Retinal pigment epithelial cell (primary cell): ENCODE measurements at places on chromosomes 16 and 17.
A peak's percentile ranks its signal among the peaks of the same experiment; 100 is the strongest.

DNA sequence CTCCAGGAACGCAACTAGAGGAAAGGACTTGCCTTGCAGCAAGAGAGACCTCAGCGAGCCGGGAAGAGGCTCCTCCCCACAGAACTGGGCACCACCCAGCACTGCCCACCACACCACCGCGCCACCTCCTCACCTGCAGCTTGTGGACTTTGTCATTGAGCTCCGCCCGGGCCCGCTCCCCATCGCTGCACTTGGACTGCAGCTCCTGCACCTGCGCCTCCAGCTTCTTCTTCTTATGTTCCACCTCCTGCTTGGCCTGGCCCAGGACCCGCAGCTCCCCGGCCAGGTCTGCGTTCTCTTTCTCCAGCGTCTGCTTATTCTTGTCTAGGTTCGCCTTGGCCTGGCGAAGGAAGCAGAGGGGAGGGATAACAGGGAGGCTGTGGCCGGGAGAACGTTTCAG lies 76.7 kb downstream of the NDE1 start:
- no peak for DNase-seq

DNA sequence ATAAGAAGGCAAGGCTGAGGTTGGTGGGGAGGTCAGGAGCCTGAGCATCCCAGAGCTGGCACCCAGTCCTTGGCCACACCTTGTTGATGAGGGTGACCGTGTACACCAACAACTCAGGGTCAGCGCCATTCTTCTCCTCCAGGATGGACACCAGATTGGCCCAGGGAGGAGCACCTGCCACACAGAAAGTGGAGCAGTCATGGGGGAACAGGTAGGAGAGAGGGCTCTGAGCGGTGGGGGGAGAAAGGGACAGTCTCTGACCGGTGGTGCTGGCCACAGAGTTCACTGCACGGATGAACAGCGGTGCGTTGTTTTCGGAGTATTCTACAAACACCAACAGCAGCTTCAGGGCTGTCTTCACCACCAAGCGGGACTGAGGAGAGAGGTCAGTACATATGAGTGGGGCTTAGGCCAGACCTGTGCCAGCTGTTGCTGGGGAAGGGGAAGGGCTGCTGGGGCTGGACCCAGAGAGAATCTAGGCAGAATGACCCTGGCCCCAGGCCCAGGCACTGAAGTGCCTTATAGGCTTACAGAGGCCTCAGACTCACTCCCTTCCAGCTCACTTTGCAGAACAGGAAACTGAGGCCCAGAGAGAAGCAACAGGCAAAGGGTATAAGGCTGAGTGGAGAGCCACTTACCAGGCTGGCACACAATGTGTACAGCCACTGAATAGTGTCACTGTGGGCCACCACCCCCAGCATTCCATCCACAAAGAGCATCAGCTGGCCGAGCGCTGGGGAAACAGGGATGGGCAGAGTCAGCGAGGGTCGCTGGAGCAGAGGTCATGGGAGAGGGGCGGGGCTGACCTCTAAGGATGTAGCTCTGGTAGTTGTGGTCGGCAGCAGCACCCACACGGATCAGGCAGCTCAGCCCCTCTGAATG lies 9.6 kb downstream of the FHOD1 start:
- DNase-seq = no peak

DNA sequence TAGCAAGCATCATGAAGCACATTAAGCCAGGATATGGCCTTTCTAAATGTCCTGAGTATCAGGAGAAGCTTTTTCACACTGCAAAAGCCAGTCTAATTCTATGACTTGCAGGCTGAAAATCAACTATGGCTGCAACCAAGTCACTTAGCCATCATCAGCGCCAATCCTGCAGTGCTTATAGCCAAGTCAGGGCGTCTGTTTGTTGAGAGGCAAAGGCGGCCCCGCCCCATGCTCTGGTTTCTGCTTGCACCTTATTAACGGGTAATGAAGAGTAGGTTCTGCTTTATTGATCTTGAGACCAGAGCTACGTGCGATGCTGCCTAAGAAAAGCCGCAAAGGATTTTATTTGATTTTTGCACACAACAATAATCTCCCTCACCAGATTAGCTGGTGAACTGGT lies 88.4 kb downstream of the CDH13 start:
- no peak for DNase-seq

- no peak for DNase-seq
Observed at GRCh38 chr17:22310717-22311686, 618.7 kb downstream of the KCNJ18 start.

GRCh38 chr16:3952737-3953131 lies 72.2 kb upstream of the CREBBP start:
- peak; percentile 54 for DNase-seq

- no peak for DNase-seq
Observed at GRCh38 chr17:40315206-40315605, 6.2 kb downstream of the RARA start.

DNA sequence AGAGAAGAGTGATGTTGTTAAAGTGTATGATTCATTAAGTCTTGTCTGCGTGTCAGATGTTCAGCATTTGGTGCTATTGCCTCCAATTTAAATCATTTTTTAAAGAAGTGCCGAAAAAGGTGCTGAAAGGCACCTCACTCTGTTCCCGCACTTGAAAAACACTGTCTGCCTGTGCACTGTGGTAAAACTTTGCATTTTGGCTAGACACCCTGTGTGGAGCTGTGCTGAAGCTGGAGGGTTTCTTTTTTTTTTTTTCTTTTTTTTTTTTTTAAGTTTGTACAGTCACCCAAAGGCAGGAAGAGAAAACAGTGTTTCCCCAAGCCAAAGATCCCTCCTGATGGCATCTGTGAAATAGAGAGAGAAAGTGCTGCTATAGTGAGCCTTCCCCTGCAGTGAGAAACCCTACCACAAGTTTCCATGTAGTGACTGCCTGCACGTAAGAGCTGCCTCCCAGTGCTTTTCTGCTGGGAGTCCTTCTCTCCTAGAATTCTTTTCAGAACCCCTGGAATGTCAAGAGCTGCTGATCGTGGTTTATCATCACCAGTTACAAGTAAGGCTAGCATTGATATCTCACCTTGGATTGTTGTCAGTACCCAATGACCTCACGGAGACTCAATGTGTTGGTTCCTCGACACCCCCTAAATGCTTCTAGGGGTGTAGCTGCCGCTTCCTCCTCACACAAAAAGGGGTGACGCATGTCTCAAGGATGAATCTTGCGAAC lies 116.0 kb upstream of the SOX9 start:
- DNase-seq = no peak

DNA sequence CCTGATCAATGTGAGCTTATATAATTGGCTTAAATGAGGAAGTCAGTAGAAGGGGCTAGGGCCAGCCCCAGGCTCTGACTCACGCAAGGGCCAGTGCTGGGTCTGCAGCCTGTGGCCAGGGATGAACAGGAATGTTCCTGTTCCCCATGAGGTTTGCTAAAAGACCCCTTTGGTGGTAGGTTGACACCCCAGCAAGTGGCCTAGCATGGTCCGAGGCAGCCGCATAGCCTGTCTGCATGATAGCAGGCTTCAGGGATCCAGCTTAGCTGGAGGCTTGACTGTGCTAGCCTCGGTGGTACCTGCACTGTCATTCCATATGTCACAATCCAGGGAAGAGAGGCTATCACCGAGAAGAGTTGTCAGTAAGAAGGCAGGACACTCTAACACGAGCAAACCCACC lies 23.5 kb downstream of the TRIM25 start:
- no peak for DNase-seq

GRCh38 chr16:73878611-73879010 lies 418.0 kb upstream of the PSMD7 start:
- DNase-seq = peak; percentile 36

DNA sequence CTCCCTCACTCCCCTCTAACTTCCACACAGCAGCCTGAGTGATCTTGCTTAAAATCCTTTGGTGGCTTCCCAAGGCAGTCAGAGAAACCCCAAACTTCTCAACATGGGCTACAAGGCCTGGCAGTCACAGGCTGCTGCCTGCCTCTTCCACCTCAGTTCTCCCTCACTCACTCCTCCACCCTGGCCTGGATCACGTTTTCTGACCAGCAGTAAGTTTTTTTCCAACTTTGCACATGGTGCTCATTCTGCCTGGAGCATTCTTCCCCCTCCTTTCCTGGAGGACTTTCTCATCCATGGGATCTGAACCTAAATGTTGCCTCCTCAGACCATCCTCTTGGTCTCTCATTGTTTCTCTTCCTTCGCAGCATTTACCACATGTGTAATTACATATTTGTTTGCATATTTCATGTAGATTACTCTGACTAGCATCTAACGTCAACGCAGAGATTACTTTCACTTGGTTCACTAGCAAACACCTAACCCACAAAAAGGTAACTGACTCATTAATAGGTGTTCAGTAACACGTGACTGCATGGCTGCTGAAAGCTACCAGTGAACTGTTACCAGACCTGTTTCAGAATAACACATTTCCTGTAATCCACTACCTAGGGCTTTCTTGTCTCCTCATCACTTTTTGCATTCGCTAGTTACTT lies 17.1 kb downstream of the GNA13 start:
- DNase-seq = no peak

GRCh38 chr16:67464565-67464964 lies 16.4 kb downstream of the ATP6V0D1 start:
- DNase-seq = no peak

GRCh38 chr17:80501741-80502577 lies 25.6 kb upstream of the NPTX1 start:
- no peak for DNase-seq

- peak; percentile 15 for DNase-seq
Observed at GRCh38 chr17:39573447-39574298, 34.0 kb downstream of the NEUROD2 start.

GRCh38 chr17:31392856-31393748 lies 1.6 kb downstream of the RAB11FIP4 start:
- DNase-seq = no peak

DNA sequence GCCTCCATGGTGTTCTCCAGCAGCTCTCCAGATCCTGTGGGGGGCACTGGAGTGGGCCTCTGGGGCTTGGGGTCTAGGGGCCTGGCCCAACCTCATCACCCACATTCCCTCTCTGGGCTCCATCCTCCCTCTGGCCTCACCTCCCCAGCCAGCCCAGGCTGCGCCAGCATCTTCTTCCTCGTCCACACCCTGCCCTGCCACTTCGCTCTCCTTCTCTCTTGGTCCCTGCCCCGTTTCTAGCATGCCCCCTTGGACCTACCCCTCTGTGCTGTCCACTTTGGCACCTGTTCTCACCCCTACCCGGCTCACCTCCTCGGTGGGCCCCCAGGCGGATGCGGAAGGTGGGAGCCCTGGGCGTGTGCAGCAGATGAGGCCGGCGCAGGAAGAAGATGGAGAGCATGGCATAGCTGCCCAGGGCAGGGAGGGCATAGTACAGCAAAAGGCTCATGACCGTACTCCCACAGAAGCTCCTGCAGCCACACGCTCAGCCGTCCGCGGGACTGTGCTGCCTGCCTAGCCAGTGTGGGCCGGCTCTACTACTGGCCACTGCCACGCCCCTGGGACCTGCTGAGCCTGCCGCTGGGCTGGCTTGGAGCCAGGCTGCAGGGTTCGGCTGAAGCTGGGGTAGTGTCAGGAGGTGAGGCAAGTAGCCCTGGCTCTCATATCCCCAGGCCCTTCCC lies at the start of gene GDPD3:
TSS of gene GDPD3 (minus strand) at position 507 of the 680 bp plus-strand sequence. CDS start at position 448, 59 bp downstream.
- no peak for DNase-seq

GRCh38 chr16:89193576-89194293 lies 6.6 kb downstream of the SLC22A31 start:
- DNase-seq = no peak

GRCh38 chr16:85123891-85124635 lies 11.8 kb upstream of the CIBAR2 start:
- DNase-seq = no peak

- no peak for DNase-seq
Observed at GRCh38 chr16:22711847-22712246, 102.1 kb upstream of the HS3ST2 start.

DNA sequence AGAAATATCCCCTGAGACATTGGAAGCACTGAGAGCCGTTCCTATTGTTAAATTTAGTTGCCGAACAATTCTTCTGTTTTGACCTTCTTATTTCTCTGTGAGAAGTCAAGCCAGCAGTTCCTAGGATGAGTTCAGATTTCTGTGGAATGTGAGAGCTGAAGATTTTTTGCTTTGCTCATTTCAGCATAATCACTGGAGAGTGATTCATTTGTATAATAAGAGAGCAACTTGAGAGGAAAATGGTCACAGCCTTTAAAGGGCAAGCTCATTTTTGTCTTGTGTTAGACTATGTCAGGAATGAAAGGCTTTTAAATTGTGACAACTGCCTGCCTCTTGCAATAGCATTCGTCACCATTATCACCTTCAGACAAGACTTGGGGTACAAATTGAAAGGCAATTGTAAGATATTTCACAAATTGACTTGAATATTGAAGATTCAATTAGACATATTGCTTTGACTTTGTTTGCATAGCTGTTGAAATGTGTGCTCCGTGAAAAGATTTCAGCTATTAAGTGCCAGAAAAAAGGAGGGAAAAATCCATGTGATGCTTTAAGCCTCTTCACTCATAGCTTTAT lies 900.0 kb upstream of the GOT2 start:
- DNase-seq = peak; percentile 55

GRCh38 chr17:12180644-12181261 lies 160.1 kb downstream of the MAP2K4 start:
- DNase-seq = peak; percentile 16

DNA sequence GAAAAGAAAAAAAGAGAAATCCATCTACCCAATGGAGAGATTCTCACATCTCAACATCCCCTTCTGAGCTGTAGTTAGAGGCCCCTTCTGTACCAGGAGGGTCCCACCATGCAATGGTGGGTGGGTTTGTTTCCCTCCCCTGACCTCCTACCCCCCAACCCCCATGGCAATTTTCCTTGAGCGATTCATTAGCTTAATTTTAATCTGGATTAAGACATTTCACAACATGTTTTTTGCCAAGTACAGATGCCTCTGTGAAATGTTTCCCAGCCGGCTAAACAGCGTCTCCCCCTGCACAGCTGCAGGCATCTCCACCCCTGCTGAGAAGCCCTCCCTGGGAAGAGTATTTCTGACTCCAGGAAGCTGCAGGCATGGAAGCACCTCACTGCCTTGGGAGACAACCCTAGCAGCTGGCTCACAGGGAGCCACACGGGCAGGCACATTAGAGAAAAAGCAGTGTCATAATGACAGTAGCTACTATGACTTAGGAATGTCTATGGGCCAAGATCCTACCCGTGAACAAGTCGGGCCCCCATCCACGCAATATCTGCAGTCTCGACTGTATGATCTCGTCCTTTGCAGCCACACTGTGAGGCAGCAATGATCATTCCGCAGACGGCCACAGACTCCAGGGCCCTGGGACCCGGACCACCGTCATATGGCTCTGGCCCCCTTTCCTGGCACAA lies 117.3 kb downstream of the ADCY9 start:
- no peak for DNase-seq

- peak; percentile 70 for DNase-seq
Observed at GRCh38 chr16:67521095-67521804, 7.4 kb upstream of the RIPOR1 start.

DNA sequence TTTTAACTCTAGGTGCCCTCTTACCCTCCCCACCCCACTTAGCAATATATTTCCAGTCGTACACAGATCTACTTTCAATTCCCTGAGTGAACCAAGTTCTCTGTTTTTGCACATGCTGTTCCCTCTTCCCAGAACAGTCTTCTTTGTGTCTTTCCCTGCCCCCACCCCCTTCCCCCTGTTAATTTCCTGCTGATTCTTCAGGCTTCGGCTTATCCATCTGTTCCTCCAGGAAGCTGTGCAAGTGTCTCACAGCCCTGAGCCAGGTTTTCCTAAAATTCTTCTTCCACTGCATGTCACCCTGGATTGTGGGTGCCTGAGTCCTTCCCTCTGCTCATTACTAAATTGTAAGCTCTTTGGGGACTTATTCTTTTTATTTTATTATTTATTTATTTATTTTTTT lies 12.4 kb upstream of the SPOP start:
- DNase-seq = no peak
